ENCODE measurements at places on chromosomes 1 and 21. TPM values are rescaled to one million over a fixed set of nuclear protein-coding genes. Genes with fewer than 3 reads are reported as not detected.

KLHL21 gene
- 9.4 TPM for total RNA-seq

GRCh38 chr1:236455243-236455642, 61.2 kb downstream of the EDARADD start:
- no peak for DNase-seq
- no peaks in the 10 kb centered on the region for H3K36me3 ChIP-seq
- no peak overlapping the region for H3K4me3 ChIP-seq
- no peak overlapping the region for H3K27ac ChIP-seq
- no peaks in the 10 kb centered on the region for H3K4me1 ChIP-seq
- no peaks in the 10 kb centered on the region for H3K27me3 ChIP-seq

FAM72B gene
- 0.56 TPM for total RNA-seq

- no peaks in the 10 kb centered on the region for H3K27me3 ChIP-seq
- no peak for DNase-seq
- H3K4me1 ChIP-seq = peaks cover under 1% of the 10 kb centered on the region
- no peak overlapping the region for H3K27ac ChIP-seq
- H3K36me3 ChIP-seq = no peaks in the 10 kb centered on the region
Measured at GRCh38 chr1:161111117-161111516, 6.7 kb downstream of the PFDN2 start.

KLHDC9 gene
- 7.1 TPM for total RNA-seq

CD164L2 gene
- total RNA-seq = 0.69 TPM

DNA sequence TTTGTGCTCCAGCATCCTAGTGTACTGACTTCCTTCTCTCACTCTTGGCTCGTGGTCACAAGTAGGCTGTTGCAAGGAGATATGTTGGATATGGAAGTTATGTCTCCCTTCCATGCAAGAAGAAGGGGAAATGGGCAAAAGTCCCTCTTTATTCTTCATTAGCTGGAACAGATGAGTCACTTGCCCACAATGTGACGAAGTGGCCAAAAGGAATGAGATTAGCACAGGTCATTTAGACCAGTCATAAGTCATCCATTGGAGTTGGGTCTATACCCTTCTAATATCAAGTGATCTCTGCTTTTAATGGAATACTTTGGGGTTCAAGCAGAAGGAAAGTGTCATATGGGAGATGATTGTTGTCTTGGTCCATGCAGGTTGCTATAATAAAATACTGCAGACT, 91.2 kb upstream of the NGF start:
- H3K4me1 ChIP-seq = no peaks in the 10 kb centered on the region
- no peak overlapping the region for H3K27ac ChIP-seq
- no peaks in the 10 kb centered on the region for H3K36me3 ChIP-seq
- DNase-seq = no peak

GRCh38 chr21:32626621-32627196, 14.5 kb upstream of the CFAP298 start:
- no peak for DNase-seq
- no peak overlapping the region for H3K27ac ChIP-seq
- H3K4me1 ChIP-seq = no peaks in the 10 kb centered on the region

CNKSR1 gene
- total RNA-seq = 46.8 TPM

DNA sequence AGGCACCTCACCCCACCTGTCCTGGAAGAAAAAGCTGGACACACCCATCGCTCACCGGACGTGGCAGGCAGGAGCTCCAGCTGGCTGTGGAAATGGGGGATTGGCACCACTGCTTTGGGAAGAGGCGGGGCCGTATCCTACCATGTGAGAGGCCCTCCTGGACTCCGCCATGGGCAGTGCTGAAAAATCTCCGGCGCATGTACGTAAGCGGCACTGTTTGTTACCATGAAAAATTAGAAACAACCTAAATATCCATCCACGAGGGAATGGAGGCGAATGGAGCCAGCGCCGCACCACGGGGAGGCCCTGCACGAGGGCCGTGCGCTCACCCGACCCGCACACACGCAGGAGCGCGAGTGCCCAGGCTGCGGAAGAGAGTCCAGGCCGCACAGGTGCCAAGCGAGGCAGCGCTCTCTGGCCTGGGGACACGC, 3.1 kb downstream of the KRTAP10-8 start:
- DNase-seq = no peak
- H3K4me1 ChIP-seq = no peaks in the 10 kb centered on the region
- H3K27me3 ChIP-seq = no peaks in the 10 kb centered on the region
- H3K36me3 ChIP-seq = no peaks in the 10 kb centered on the region
- no peak overlapping the region for H3K27ac ChIP-seq

LMX1A gene
- total RNA-seq = 0.22 TPM

- DNase-seq = peak; percentile 19
- no peaks in the 10 kb centered on the region for H3K27me3 ChIP-seq
- H3K27ac ChIP-seq = peak overlapping the region; percentile 64
- H3K4me3 ChIP-seq = peak overlapping the region; percentile 93
- H3K4me1 ChIP-seq = peaks cover 4% of the 10 kb centered on the region
Measured at GRCh38 chr1:160284220-160284781, 632 bp downstream of the PEX19 start.

- no peak overlapping the region for H3K4me3 ChIP-seq
- H3K27ac ChIP-seq = no peak overlapping the region
- no peak for DNase-seq
- H3K4me1 ChIP-seq = no peaks in the 10 kb centered on the region
- no peaks in the 10 kb centered on the region for H3K27me3 ChIP-seq
- no peaks in the 10 kb centered on the region for H3K36me3 ChIP-seq
Measured at GRCh38 chr1:167238713-167239112, 18.0 kb downstream of the POU2F1 start.

DRAXIN gene
- total RNA-seq = 0.05 TPM

KCNT2 gene
- total RNA-seq = 0.56 TPM

DNA sequence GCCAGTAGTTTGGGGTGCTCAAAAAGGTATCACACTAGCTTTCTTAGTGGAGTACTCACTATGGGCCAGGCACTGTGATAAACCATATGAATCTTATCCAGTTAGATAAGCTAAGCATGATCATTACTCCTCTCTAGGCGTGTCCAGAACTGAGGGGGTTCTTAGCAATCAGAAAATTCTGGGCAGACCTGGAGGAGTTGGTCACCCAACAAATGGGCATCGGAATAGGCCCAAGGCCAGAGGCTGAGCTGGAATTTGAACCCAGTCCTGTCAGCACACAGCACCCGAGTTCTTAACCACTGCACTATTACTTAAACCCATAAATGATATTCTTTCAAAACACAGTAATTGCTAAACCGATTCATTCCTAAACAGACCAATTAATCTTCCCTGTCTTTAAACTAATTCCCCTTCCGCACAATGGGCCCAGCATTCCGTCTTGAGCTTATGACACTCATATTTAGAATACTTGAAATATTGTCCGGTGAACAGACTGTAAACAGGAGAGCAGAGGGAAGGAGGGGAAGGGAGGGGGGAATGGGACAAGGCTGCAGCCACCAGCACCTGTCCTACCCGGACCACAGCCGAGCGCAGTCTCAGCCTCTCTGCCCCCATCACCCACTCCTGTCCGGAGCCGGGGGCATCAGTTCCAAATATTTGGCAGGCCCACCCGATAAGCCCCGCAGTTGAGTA, 113.0 kb upstream of the GADD45A start:
- H3K36me3 ChIP-seq = no peaks in the 10 kb centered on the region
- no peaks in the 10 kb centered on the region for H3K27me3 ChIP-seq
- peaks cover 7% of the 10 kb centered on the region for H3K4me1 ChIP-seq
- H3K4me3 ChIP-seq = no peak overlapping the region
- DNase-seq = no peak

DNA sequence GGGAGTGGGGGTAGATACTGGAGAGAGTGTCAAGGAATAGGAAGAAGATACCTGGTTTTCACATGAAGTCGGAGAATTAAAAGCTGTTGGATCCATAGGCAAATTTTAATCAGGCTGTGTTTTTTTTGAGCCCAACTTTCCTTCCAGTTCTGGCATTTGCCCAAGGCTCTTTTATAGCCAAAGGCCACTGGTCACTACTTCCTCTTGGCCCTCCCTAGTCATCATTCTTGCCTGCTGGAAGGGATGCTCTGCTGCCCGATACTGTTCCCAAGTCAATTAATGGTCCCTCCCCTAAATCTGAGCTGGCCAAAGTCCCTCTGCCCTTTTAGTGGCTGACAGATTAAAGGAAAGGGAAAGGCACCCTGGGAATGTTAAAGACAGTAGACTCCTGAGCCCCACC, 102.8 kb upstream of the ZNF648 start:
- no peak for DNase-seq
- H3K4me3 ChIP-seq = no peak overlapping the region
- no peaks in the 10 kb centered on the region for H3K36me3 ChIP-seq
- H3K27ac ChIP-seq = no peak overlapping the region
- no peaks in the 10 kb centered on the region for H3K27me3 ChIP-seq
- H3K4me1 ChIP-seq = no peaks in the 10 kb centered on the region

ZNF648 gene
- total RNA-seq = 0.07 TPM

GRCh38 chr1:54806931-54807611, 5.9 kb upstream of the TTC22 start:
- H3K27ac ChIP-seq = no peak overlapping the region
- H3K4me1 ChIP-seq = peaks cover 2% of the 10 kb centered on the region
- H3K36me3 ChIP-seq = no peaks in the 10 kb centered on the region
- no peak overlapping the region for H3K4me3 ChIP-seq
- H3K27me3 ChIP-seq = no peaks in the 10 kb centered on the region

GUCA2B gene
- total RNA-seq = 27.7 TPM

C1orf232 gene
- not detected for total RNA-seq

DNA sequence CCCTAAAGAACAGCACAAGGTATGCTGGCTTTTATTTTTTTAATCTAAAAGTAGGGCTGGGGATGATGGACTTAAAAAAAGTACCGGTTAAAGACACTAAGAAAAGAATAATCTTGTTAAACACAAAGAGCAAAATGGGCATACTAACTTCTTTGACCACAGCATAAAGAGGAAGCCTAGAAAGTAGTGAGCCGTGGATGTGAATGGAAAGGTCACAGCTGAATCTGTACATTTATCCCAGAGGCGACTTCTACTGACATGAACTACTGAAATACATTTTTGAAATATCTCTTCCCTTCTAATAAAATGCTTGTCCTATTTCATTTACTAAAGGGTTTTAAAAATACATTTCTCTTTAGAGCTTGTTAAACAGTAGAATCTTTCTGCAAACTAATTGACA, 140.7 kb downstream of the SLC45A1 start:
- H3K4me1 ChIP-seq = peaks cover 7% of the 10 kb centered on the region
- no peak for DNase-seq
- peaks cover 4% of the 10 kb centered on the region for H3K36me3 ChIP-seq
- no peaks in the 10 kb centered on the region for H3K27me3 ChIP-seq
- H3K4me3 ChIP-seq = no peak overlapping the region
- H3K27ac ChIP-seq = no peak overlapping the region

DNA sequence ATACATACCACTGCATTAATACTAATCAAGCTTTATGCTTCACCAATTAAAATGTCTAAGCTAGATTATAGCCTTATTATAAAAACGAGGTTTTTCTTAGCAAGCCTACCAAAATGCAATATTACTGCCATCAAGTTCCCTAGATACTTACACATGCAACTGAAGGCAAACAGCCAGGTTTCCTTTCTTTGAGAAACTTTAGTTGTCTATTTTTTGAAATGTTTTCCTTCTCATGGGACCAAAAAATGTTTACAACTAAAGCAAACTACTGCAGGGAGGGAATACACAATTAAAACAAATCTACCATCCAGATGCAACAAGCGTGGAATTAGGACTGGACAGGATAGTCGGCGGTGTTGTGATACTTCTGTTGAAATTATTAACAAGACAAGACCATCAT, 1.3 kb downstream of the ZNF644 start:
- DNase-seq = no peak
- no peaks in the 10 kb centered on the region for H3K36me3 ChIP-seq
- peak overlapping the region; percentile 97 for H3K27ac ChIP-seq
- peak overlapping the region; percentile 55 for H3K4me3 ChIP-seq
- peaks cover 16% of the 10 kb centered on the region for H3K4me1 ChIP-seq
- no peaks in the 10 kb centered on the region for H3K27me3 ChIP-seq

PPFIA4 gene
- 7.3 TPM for total RNA-seq

DNA sequence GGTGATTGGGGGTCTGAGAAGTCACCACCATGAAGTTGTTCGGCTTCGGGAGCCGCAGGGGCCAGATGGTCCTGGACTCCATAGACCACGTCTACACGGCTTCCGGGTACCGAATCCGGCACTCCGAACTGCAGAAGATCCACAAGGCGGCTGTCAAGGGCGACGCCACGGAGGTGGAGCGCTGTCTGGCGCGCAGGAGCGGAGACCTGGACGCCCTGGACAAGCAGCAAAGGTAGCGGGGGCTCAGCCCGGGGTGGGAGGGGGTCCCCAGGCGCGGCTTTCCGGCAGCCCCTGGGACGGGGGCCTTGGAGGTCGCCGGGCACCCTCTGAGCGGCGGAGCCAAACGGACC, 146.5 kb downstream of the LIPI start:
- no peaks in the 10 kb centered on the region for H3K36me3 ChIP-seq
- H3K4me3 ChIP-seq = no peak overlapping the region
- no peak for DNase-seq
- H3K27ac ChIP-seq = no peak overlapping the region
- no peaks in the 10 kb centered on the region for H3K27me3 ChIP-seq
- H3K4me1 ChIP-seq = no peaks in the 10 kb centered on the region

DNA sequence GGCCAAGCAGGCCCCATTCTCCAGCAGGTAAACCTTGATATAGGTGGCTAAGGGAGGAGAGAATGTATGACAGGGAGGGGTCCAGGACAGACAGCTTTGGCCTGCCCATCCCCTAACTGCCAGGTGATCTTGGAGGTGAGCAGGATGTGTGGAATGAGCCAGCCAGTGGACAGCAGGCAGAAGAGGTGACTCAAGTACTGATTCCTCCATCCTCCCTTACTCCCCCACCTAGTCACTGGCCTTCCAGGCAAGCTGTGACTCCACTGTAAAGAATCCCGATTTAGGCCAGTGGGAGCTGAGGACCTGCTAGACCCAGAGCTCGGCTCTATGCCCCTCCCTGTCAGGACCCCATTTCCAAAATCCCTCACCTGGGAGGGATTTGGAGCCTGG, 36.6 kb downstream of the RIMS3 start:
- no peaks in the 10 kb centered on the region for H3K36me3 ChIP-seq
- H3K4me3 ChIP-seq = no peak overlapping the region
- no peak for DNase-seq
- peaks cover 3% of the 10 kb centered on the region for H3K4me1 ChIP-seq

CD1E gene
- 0.24 TPM for total RNA-seq

GRCh38 chr1:54254055-54254454, 54.1 kb downstream of the MRPL37 start:
- H3K4me1 ChIP-seq = no peaks in the 10 kb centered on the region
- DNase-seq = peak; percentile 45
- H3K36me3 ChIP-seq = no peaks in the 10 kb centered on the region
- no peak overlapping the region for H3K27ac ChIP-seq
- no peak overlapping the region for H3K4me3 ChIP-seq
